ENCODE measurements at places on chromosomes 7 and 10.
A peak's percentile ranks its signal among the peaks of the same experiment; 100 is the strongest.

- DNase-seq = peak; percentile 95
Measured at GRCh38 chr7:116576350-116577319, 51.8 kb downstream of the CAV1 start.

GRCh38 chr7:29412912-29413311 is 150.7 kb upstream of the PRR15 start:
- DNase-seq = no peak

DNA sequence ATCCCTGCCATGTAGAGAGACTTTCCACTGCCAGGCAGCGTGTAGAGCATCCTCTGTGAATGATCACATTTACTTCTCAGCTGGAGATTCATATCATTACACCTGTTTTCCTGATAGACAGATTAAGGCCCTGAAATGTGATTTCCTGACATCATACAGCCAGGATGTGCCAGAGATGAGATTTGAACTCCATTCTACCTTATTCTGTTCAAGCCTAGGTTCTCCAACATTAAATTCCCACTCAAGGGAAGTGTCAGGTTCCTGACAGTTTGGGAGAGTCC is 482.1 kb downstream of the RPS24 start:
- DNase-seq = no peak

- DNase-seq = no peak
Measured at GRCh38 chr7:10655031-10655430, 318.6 kb upstream of the PHF14 start.

All from stromal cell of bone marrow (primary cell).